ENCODE measurements at places on chromosomes 12 and 14.

DNA sequence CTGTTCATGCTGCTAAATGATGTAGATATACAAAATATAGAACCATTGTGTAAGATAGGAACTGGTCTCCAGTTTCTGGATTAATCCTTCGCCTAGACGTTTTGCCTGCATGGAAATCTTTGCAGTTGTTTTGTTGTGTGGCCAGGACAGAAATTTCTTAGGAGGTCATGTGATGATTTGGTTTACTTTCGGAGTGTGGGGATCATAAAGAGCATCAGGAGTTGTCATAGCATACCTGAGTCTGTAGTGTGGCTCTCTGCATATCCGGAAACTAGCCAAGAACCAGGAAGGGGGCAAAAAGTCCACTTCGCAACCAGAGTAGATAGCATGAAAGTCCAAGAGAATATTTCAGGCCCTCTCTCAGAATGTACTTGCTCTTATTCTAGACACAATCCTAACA, 3.1 kb downstream of the SAMD4A start:
- DNase-seq = no peak

DNA sequence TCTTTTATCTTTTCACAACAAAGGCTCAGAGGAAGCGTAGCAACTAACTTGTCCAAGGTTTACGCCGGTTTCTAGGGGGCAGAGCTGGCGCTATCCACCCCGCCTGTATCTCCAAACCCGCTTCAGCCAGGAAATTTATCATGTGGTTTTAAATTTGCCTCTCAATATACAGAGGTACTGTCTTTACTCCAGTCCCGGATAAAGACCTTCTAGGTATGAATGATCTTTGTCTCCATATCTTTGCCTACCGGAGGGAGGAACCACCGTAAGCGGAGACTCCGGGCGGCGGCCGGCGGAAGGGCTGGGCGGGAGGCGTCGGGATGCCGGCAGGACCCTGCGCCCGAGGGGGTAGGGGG, 693 bp upstream of the RIMKLB start:
- no peak for DNase-seq

DNA sequence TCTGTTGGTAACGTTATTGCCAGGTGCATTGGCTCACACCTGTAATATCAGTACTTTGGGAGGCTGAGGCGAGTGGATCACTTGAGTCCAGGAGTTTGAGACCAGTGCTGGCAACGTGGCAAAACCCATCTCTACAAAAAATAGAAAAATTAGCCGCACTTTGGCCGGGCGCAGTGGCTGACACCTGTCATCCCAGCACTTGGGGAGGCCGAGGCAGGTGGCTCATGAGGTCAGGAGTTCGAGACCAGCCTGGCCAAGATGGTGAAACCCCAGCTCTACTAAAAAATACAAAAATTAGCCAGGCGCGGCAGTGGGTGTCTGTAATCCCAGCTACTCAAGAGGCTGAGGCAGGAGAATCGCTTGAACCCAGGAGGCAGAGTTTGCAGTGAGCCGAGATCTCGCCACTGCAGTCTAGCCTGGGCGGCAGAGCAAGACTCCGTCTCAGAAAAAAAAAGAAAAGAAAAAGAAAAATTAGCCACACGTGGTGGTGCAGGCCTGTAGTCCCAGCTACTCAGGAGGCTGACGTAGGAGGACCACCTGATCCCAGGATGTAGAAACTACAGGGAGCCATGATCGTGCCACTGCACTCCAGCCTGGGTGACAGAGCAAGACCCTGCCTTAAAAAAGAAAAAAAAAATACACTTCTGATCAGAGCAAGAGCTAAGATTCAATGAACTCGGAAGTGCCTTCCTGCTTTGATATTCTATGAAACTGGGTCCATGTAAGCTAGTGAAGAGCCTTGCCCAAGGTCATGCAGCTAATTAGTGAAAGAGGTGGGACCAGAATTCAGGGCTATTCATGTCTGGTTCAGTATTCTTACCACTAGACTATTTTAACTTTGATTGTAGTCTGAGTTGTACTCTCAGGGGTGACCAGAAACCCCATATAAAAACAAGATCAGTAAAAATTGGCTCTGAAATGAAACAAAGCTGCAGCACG, 4.2 kb upstream of the RNASE8 start:
- no peak for DNase-seq

- DNase-seq = no peak
Observed at GRCh38 chr12:50665609-50666008, 98.3 kb upstream of the ATF1 start.

DNA sequence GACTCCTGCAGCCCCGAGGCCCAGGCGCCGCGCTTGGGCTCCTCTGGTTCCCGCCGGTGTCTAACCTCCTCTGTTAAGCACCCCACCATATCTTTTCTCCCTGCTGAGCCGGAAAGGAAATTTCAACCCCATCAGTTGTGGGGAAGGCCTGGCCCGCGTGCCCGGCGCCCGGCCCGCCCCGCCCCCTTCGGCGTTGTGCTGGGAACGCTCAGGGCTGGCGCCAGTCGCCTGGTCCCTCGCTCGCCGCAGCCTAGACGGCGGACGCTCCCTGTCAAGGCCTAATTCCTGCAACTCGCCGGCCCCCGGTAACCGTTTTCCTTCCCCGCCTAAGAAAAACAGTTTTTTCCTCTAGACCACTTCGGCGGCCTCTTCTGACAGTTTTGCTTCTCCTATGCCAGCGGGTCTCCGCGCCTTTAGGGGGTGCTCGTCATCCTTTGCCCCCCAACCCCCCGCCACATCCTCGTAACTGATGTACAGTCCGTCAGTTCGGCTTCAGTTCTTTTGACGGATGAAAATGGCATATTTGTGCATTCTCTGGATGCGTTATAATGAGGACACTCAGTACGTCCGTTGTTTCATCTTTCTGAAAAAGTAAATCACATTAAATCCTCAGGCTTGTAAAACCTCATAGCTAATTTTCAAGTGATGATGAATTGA, 506 bp upstream of the NAP1L1 start:
- DNase-seq = no peak

DNA sequence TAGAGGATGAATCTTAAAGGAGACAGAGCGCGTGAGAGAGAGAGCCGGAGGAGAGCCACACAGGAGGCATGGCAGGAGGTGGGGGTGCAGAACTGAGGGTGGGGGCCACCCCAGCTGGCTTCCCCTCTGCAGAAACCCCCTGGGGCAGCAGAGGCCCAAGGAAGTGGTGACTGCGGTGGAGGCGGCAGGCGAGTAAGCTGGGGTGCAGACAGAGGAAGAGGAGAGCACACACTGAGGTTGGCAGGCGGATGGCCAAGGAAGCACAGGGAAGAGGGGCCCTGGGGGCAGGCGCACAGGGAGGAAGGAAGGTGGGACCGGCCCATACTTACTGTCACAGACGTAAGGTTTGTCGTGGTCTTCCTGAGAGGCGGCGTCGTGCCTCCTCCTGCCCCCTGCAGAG, 179.8 kb downstream of the DPF3 start:
- DNase-seq = no peak

- no peak for DNase-seq
Observed at GRCh38 chr12:69719336-69720316, 19.0 kb upstream of the RAB3IP start.

DNA sequence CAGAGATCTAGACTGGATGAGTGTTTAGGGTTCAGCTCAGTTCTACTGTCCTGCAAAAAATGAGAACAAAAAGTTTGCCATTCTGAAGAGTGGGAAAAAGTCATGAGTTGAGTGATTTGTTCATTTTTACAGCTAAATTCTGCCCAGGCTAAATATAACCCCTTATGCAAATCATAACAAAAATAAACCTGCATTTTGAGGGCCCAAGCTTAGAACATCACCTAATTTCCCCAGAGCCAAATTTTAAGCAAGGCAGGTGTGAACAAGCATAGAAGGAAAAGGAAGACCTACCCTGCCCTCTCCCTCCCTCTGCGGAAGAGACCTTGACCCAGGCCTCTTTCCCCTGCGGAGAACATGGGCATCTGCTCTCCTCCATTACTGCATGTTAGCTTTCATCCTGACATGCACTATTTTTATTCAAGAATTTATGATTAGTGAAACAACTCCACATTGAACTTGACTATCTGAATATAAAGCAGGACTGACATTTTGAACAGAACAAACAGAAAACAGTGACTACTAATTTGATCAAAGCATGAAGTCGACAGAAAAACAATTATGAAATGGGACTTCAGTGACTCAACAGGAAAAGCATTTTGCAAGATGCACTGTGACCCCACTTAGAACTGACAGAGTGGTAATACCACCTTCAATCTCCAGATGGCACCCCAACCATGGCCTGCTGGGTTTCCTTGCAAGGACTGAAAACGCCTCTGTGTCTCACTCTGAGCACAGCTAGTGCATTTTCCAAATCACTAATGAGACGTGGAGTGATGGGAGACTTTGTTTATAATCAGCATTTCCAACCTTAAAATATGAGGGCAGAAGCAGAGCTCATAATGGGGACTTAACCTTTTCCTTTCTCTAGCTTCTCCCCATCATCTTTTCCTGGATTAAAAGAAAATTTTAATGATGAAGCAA, 30.9 kb upstream of the SELPLG start:
- DNase-seq = peak; percentile 70

DNA sequence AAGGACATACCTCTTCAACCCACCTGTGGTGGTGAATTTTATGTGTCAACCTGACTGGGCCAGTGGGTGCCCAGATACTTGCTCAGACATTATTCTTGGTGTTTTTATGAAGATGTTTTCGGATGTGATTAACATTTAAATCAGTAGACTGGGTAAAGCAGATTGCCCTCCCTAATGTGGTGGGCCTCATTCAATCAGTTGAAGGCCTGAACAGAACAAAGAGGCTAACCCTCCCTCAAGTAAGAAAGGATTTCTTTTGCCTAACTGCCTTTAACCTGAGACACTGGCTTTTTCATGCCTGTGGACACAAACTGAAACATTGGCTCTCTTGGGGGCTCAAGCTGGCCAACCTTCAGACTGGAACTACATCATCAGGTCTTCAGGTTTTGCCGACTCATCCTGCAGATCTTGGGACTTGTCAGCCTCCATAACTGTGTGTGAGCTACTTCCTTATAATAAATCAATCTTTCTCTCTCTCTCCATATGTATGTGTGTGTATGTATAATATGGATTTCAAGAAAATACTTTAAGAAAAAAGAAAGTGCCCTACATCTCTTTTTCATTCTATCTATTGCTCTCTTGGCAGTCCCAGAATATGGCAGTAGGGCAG, 39.4 kb downstream of the RTN1 start:
- DNase-seq = no peak

DNA sequence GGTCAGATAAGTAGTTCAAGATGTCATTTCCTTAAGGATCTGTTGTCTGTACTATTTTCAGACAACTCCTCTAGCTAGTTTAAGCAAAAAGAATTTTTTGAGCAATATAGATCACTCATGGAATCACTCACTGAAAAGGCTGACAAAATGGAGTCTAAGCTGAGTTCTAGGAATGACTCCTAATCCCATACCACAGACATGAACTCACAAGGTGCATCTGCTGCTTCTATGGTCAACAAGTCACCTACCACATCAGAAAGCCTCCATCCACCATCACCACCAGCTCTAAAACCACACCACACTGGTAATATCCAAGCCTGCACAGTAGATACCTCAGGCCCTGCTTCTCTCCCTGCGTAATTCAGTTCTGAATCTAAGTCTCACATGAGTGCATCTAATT, 33.0 kb downstream of the PWP1 start:
- no peak for DNase-seq

DNA sequence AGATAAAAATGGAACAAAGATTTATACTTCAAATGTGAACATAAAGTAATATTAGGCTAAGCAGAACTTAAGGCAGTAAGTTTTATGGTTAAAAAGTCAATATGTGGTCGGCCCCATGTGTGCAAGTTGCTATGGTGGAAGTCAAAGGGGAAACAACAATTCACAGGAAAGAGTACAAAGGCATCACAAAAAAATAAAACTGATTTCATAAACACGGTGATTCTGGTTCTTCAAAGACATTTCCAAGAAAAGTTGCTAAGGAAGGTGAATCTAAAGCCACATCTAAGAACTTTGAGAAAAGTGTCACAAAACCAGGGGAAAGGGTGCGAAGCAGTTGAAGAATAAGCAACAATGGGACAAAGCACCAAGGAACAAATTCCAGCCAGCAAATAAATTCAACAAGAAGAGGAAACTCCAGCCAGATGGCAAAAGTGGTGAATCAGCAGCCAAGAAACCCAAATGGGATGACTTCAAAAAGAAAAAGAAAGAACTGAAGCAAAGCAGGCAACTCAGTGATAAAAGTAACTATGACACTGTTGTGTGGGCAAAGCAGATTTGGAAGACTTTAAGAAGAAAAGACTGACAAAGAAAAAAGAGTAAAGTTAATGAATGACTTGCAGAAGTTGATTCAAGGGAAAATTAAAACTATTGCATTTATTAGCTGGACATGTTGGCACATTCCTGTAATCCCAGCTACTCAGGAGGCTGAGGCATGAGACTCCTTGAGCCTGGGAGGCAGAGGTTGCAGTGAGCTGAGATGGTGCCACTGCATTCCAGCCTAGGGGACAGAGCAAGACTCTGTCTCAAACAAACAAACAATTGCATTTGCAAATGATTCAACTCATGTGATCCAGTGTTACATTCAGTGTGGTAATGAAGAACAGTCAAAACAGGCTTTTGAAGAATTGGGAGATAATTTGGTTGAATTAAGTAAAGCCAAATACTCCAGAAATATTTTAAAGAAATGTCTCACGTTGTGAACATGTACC, 19.5 kb downstream of the PTGDR start:
- DNase-seq = no peak

DNA sequence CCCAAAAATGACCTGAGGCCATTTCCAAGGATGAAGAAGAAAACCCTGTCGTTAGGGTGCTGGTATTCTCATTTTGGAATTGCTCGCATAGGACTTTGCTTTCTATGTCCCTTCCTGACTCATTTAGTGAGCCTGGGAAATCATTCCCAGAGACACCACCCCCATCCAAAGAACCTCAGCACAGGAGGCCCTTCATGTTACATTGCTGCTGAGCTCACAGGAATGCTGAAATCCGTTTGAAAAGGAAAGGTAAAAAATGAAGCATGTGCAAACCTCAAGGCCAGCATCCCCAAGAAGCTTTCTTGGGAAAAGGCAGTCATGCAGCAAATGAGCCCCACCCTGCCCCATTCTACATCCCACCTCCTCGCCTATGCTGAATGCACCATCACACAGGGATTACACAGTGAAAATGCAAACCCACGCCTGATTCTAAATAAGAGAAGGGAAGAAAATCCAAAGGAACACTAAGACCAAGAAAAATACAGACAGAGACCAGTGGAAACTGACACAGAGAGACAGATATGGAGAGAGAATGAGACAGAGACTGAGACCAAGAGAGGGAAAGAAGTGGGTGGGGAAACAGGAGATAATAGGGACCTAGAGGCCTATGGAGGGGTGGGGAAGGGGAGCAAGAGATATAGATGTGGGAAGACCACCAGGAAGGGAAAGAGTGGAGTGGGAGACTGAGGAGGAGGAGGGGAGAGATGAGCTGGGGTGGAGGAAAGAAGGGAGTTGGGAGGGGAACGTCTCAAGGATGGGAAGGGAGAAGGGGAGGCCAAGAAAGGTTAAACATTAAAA, 33.5 kb downstream of the NIN start:
- DNase-seq = no peak
